ENCODE measurements at places on chromosomes 11 and 22.

GRCh38 chr11:86395061-86395551 is 20.4 kb downstream of the CCDC81 start:
- DNase-seq: no peak

GRCh38 chr11:14181121-14181520 is 177.9 kb downstream of the RRAS2 start:
- DNase-seq: no peak

GRCh38 chr22:48218889-48219420 is 1456.5 kb downstream of the TBC1D22A start:
- no peak for DNase-seq

- DNase-seq: no peak
Measured at GRCh38 chr11:48041877-48042695, 61.7 kb downstream of the PTPRJ start.

GRCh38 chr11:105241136-105241535 is 101.6 kb upstream of the CARD18 start:
- DNase-seq: no peak

DNA sequence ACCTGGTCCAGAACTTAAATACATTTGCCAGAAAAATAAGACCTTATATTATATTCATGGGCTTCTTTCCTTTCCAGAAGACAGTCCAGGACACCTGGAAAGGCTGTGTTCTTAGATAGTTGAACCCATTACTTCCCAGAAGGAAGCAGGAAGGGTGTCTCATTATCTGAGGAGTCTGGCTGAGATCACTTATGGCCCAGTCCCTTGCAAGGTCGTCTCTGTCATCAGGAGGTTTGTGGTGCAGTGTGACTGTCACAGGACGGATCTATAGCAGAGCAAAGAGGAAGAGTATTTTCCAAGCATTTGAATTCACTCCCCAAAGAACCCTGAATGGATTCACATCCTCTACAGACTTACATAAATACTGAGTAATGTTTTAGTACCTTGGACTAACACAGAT is 270.7 kb upstream of the MTNR1B start:
- no peak for DNase-seq

DNA sequence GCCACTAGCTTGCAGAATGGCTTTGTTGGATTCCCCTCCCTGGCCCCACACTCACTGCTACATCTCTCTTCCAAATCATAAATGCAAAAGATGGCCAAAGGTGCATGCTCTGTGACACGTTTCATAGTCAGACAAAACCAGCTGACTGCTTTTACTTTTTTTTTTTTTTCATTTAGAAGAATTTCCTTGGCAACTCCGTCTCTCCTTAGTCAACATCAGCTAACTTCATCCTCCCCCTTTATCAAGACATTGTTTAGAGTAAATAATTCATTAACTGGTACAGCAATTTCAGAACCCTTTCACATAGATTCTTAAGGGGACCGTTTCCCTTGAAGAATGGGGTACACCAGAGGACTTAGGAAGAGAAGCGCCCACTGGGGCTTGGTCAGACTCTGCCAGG is 16.0 kb downstream of the KCNQ1OT1 start:
- DNase-seq: no peak

DNA sequence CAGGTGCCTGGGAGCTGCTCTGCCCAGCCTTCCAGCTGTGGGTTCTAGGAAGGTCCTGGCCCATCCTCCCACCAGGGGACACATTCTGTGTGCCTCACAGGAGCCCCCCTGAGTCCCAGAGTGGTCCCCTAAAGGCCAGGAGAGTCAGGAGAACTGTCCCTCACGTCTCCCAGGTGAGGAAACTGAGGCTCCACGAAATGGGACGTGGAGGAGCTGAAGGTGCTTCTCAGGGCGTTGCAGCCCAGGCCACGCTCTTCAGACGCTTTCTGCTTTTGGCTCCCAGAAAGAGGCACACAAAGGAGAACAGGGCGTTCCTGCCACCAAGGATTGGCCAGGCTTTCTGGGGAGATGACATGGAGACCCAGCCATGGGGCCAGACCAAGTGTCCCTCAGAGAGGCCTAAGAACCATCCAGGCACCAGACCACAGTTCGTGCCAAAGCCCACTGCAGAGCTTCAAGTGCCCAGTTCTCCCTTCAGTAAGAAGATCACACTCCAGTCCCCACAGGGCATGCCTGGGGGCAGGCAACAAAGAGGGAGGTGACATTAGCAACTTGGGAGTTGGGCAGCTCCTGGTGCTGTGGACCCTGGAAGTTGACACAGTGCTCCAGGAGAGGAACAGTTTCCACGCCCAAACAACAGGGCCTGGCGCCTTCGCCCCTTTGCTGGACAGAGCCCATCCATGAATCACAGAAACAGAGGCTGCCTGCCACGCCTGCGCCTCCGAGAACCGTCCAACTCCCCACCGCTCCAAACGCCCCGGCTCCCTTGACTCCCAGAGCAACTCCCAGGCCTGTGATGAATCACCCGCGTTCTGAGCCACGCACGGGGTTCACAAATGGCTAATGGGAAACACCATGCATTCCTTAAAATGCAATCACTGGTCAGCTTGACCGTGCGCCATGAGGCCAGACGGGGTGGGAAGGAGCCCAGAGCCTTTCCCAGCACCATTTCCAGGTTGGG is 589.2 kb downstream of the BRD1 start:
- DNase-seq: no peak

GRCh38 chr22:31730344-31730711 is 19.6 kb downstream of the PRR14L start:
- DNase-seq: no peak

GRCh38 chr11:78417175-78417887 is at the start of gene GAB2:
GAB2 (minus strand) TSS chr11:78417820; CDS start chr11:78417720, 100 bp downstream.
- no peak for DNase-seq

DNA sequence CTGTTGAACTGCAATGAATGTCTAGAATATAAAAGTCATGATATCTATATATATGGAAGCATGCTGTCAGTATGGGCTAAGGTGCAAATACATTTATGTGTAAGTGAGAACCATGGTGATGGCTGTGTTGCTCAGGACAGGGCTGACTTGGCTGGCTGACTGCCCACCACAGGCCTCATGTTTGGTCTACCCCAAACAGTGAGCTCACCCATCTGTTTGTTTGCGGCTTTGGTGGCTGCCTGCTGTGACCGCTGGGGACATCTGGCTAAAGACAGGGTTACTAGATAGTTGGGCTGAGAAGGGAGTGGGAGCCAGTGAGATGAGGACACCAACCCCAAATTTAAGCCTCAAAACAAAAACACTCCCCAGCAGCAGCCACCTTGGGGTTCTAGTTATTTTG is 6.3 kb downstream of the CD44 start:
- no peak for DNase-seq

DNA sequence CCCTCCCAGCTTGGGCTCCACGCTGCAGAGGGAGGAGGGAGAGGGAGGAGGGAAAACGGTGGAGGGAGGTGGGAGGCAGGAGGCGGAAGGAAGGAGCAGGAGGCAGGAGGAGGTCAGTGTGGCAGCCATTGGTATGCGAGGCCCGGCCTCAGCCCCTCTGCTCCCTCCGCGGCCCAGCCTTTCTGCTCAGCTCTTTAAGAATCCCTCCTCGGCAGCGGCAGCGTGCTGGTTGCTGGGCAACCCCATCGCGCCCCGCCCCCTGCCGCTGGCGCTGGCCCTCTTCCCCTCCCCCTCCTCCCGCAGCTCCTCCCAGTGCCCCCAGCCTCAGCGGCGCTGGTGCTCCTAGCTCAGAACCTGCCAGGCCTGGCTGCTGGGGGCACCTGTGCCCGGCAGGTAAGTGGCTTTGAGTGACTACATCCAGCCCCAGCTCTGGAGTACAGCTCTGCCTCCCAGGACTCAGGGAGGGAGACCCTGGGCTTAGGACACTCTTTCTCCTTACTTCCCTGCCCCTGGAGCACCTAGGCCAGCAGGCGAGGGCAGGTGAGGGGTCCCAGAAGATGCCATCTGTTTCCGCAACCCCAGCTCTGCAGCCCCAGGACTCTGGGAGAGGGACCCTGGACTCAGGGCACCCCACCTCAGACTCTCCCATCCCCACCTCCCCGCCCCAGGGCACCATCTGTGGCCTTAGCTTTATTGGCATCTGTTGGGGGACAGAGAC is 7.2 kb upstream of the FLRT1 start:
- DNase-seq: no peak

- no peak for DNase-seq
Measured at GRCh38 chr11:17812865-17813187, 78.2 kb downstream of the KCNC1 start.

- DNase-seq: no peak
Measured at GRCh38 chr11:96969251-96969650, 579.4 kb downstream of the JRKL start.
